NCI-H524 (cell line): ENCODE measurements at places on chromosomes 5 and 9.

DNA sequence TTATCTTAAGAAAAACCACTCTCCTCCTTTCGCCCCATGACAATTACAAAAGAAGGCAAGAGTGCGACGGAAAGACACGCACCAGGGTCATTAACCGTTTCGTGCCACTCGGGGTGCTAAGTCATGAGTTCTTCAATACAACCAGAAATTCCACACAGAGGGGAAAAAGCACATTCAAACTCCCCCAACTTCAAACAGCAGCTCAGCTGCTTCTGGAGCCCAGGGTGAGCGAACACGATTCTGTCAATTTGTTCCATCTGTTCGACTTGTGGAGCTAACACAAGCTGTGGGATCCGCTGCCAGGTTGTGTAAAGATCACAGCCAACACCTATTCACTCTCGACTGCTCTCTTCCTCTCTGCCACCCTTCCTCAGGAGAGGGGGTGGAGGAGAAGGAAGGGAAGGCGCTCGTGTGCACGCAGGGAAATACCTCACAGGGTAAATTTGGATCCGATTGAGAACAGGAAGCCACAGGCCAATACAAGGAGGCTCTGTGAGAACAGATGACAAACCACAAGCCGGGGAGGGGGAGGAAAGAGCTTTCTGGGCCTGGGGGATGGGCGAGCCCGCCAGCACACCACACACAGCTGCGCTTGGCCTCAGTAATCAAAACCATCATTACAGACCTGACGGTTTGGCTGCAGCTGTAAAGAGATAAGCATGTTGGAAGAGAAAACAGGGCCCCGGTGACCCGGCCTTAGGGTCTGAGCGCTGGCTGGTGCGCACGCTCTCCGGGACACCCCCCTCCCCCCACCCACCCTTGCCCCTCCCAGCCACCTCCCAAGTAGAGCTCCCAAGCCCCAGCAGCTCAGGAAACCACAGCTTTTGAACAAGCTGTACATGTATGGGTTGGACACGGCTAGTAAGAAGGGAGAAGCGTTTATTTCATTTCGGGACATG is 54.3 kb downstream of the PTCH1 start:
- DNase-seq, result peak; percentile 95

GRCh38 chr5:153546566-153546965 is 56.1 kb downstream of the GRIA1 start:
- no peak for DNase-seq

GRCh38 chr5:124643336-124643735 is 103.1 kb downstream of the ZNF608 start:
- no peak for DNase-seq

DNA sequence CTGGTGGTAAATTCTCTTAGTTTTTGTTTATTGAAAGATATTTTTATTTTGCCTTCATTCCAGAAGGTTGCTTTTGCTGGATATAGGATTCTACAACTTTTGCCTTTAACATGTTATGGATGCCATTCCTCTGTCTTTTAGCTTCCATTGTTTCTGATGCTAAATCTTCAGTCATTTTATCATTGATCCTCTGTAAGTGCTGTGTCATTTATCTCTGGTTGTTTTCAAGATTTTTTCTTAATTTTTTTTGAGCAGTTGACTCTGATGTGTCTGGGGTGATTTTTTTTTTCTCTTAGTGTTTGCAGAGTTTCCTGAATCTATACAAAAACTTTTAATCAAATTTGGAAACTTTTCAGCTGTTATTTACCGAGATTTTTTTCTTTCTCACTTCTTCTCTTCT is 6.4 kb downstream of the CARD6 start:
- DNase-seq, result no peak
